ENCODE measurements at places on chromosomes 11 and 22.

DNA sequence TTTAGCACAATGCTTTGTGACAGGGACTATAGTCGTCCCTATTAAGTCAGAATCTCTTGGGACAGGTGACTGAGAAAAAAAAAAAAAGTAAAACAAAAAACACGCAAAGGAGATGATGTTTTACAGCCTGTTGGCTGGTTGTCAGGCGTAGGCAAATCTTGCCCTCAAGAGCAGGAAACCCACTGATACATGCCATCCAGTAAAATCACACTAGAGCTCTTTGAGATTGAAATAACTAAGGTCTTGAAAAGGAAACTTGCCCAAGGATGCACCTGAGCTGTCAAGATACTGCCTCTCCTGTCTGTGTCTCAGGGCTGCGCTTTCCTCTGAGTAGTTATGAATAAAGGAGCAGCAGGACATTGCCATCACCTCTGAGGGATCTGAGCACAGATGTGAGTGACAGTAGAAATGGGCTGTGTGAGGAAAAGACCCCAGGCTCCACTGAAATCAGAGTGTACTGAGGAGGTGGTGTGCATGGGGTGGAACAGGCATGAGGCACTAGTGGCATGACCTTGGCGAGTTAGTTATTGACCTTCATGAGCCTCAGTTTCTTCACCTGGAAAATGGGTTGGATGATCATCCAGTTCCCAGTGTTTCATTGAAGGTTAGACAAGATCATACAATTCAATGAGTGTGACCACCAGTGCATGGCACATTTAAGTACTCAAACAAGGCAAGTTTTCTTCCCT is 23.3 kb downstream of the MICAL2 start:
- DNase-seq: no peak

DNA sequence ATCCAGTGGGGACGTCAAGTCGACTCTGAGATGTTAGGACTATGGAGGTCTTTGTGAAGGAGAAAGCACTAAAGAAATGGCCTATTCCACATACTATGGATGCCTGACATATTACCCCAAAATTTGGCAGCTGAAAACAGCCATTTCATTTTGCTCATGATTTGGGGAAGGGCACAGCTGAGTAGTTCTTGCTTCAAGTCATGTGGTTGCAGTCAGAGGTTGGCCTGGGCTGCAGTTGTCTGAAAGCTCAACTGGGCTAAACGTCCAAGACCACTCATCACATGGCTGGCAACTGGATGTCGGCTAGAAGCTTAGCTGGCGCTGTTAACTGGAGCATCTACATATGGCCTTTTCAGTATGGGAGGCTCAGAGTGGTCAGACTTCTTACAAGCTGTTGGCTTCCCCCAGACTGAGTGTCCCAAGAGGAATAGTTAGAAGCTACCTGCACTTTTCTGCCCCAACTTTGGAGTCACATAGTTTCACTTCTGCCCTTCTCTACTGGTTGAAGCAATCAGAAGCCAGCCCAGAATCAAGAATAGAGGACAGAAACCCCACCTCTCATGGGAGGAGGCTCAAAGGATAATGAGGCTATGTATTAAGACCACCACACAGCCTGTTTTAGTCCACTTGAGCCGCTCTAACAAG is 14.1 kb downstream of the SLC35C1 start:
- peak; percentile 33 for DNase-seq

DNA sequence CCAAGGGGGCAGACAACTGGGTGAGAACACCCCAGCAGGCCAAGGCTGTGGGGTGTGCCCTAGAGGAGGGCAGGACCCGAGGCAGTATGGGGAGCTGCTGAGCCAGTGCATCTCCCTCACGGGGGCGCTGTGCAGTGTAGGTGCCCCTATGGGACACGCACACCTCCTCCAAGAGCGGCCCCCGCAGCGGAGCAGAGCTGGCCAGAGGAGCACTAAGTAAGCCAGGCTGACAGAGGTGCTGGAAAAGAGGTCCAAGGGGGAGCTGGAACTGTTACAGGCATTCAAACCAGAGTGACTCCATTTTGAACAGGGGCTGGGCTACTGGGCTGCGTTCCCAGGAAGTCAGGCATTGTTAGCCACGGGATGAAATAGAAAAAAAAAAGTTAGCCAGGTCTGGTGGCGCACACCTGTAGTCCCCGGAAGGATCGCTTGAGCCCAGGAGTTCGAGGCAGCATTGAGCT is 41.8 kb downstream of the TST start:
- peak; percentile 90 for DNase-seq

GRCh38 chr11:116721988-116722387 is 50.8 kb downstream of the BUD13 start:
- no peak for DNase-seq

- peak; percentile 19 for DNase-seq
These were observed 1.4 kb downstream of the PC start for GRCh38 chr11:66956689-66957290.

DNA sequence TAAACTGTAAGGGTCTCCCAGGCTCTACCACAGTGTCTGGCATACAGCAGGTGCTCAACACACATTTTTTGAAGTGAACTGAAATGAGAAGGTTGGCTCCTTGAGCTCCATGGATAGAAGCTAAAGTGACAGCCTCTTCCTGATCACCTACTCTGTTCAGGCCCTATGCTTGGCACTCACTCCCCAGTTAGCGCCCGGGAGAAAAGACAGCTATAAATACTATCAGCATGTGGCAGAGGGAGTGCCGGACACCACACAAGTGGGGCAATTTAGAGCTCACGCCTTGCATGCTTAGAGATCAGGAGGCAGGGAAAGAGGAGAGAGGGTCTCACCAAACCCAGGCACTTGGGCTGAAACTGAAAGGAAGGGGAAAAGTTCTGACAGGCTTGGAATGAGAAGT is 195.5 kb downstream of the BUD13 start:
- DNase-seq: no peak

- DNase-seq: no peak
These were observed 318.6 kb upstream of the PLET1 start for GRCh38 chr11:112579282-112579681.

All from germinal center (tissue), 1 donor.